Stimulated activated CD4-positive, alpha-beta T cell treated with anti-CD3 and anti-CD28 coated beads, Interleukin-15, amount 100 ng/mL, for 1 hour (primary cell): ENCODE measurements at places on chromosomes 3 and 15.

DNA sequence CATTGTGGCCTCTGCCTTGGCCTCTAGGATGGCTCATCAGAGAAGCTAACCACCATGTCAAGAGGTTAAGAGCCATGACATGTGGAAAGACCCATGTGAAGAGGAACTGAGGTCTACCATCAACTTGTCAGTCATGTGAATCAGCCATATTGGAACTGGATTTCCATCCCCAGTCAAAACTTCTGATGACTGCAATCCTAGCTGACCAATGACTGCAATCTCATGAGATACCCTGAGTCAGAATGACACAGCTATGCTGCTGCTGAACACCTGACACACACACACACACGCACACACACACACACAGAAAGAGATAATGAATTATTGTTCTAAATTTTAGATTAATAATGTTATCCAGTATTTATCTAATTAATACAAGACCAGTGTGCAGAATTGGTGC, 337.5 kb upstream of the LMCD1 start:
- no peak for DNase-seq

- no peak for DNase-seq
Measured at GRCh38 chr3:174153871-174154270, 705.3 kb upstream of the NAALADL2 start.

DNA sequence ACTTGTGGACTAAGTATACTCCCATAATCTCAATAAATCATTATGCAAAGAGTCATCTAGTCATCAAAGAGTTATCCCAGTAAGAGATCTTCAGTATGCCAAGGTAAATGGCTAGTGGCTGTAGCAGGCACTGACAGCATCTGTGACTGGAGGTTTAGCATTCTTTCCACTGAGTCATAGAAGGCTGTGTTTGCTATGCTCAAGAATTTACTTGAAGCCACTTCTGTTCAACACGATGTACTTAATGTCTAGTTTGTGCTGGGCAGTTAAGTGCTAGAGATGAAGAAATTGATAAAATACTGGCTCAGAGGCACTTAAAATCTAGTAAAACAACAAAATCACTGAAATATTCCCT, 13.0 kb downstream of the ZBED2 start:
- no peak for DNase-seq

- DNase-seq, result no peak
Measured at GRCh38 chr3:115697263-115698053, 74.1 kb downstream of the GAP43 start.

DNA sequence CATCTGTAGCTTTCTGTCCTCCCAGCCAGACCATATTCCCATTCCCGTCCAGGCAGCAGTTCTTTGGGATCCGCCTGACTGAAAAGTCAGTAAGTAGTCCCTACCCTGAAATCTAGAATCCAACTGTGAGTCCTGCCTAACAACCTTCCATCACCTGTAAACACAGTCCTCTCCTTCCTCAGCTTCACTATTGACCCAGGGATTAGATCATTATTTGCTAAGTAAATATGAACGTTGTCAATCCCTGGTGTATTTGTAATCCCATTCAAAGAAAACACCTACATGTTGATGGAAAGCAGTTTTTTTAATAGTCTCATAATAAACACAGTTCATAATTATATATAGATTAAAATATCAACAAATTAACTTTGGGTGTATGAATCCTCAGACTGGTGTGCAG, 732 bp downstream of the SAXO2 start:
- DNase-seq, result no peak

DNA sequence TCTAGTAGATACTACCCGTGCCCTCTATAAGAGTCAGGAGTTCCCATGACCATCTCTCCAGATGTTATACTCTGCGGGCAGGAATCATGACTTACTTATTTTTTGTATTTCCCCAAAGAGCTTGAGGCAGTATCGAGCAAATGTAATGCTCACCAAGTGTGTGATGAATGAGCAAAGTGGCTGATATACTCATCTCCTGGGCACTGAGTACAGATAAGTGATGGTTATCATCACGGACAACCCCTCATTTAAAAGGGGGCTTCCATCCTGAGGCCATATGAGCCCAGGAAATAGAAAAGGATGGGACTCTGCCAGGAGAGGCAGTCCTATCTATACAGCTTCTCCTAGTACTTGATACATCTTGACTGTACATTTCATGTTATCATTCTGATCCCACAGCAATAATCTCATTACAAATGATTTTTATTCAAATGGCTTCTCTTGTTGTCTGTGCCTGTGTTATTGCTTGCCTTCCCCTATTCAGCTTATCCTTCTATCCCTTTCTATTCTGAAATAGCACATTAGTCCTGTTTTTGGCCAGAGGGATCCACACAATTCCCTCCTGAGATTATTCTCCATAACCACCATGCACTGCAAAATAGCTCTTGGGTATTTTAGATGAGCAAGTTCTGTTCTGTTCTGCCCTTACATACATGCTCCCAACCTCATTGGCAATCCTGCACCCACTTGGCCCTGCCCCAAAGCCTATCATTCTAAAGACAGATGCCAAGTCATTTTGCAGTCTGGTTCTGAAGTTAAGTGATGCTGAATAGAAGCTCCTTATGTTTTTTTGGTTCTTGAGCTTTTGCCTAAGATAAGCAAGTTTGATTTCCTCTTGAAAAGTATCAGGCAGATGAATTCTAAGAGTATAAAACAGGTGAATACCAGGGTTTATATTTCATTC, 48.0 kb upstream of the MRPL3 start:
- DNase-seq, result no peak

GRCh38 chr3:147411238-147411814, 2.2 kb downstream of the ZIC1 start:
- DNase-seq, result no peak

DNA sequence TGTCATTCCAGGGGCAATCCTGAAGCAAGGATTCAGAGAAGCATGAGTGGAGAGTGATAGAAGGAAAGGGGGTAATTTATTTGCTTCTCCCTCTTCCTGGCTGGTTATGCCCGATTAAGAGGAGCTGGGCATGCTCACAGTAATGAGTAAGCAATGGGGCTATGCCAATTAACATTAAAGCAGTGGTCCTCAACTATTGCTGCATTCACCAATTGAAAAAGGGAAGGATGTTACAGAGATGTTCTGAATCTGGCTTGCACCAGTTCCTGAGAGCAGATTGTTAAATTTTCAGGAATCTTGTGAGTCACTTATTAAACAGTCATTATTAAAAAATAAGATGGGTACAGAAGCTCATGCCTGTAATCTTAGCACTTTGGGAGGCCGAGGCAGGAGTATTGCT, 85.9 kb upstream of the ZBTB20 start:
- no peak for DNase-seq

GRCh38 chr3:125519678-125520562, at the start of gene SNX4:
Gene SNX4, minus strand, starts transcription at chr3:125520202. Its CDS starts 30 bp downstream, at chr3:125520172.
- peak; percentile 69 for DNase-seq

GRCh38 chr15:38470816-38471215, 16.9 kb downstream of the FAM98B start:
- DNase-seq, result no peak

GRCh38 chr15:96331945-96332636, 1.6 kb downstream of the NR2F2 start:
- no peak for DNase-seq

DNA sequence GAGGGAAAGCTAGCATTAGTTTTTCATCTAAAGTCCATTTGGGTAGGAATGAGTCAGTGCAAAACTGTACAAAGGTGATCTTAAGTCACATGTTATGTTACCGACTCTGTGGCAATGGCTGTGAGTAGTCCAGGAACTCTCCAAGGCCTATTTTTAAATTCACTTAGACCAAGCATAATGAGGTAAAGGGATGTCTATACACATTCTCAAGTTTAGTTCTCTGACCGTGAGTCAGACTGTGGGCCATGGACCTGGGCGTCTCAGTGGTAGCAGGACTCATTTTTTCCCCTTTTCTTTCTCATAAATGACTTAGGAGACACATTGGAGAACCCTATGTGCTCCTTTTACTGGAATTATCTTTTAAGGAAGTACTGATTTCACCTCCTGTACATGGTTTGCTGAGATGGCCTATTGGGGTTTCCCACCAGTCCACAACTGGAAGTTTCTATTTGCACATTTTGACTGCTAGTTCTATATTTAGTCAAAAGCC, 488.7 kb upstream of the TPRG1 start:
- no peak for DNase-seq

DNA sequence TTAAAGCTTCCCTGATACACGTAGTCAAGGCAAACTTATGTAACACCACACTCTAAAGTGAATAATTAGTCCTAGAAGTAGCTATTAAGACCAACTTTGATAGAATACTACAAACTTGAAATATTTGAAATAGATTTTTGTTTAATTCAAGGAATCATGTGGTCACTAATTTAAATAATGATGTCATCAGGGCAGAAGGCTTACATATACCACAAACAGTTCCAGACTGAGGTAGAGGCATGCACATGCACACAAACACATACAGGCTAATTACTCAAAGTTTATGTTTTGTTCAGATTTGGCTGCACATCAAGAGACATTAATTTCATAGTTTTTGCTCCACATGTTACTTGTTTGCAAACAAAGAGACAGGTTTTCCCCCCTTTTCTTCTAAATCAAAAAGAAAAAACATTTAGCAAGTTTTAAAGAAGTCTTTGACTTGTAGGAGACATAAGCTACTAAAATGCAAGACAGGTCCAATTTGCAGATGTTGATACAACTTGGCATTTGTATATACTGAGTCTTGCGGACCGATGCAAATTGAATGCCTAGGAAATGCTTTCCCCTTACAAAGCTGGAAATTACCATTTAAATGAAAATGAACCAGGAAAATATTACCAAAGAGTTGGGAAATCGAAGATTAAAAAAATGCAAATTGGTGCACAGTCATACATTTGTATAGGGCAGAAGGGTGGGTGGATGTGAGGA, 594.8 kb downstream of the MAGI1 start:
- DNase-seq, result no peak

GRCh38 chr3:44468572-44469520, 8.6 kb downstream of the ZNF445 start:
- no peak for DNase-seq

- peak; percentile 26 for DNase-seq
Measured at GRCh38 chr15:78422571-78423340, 15.3 kb upstream of the IREB2 start.

GRCh38 chr3:182755308-182755707, 38.0 kb upstream of the ATP11B start:
- DNase-seq, result no peak

DNA sequence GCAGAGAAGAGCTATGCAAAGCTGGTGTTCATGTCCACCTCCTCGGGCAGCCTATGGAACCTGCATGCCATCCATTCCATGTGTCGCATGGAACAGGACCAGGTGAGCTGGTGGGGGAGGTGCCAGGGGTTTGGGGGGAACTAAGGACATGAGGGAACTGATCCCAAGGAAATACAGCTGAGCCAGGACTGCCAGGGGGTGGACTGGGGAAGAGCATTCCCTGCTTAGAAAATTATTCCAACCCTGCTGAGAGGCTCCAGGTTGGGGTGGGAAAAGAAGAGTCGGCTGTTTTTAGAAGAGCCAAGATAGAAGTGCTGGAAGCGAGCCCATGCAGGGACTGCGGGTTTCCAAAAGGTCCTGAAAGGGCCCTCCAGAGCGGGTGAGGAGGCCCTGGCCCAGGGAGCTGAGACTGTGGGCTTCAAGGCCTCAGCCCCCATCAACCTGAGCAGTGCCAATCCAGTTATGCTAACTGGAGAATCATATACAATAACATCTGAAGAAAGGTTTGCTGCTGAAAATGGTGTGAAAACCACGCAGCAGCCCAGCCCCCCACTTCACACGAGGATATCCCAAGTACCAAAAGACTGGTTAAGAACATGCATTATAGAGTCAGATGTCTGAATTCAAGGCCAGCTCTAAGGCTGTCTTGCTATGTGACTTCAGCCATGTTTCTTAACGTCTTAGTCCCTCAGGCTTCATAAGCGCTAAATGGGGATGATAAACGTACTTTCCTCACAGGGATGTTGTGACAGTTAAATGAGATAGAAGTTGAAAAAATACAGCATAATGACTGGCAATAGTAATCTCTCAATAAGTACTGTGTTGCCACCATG, 7.8 kb downstream of the DISP2 start:
- no peak for DNase-seq

- DNase-seq, result no peak
Measured at GRCh38 chr15:60043744-60044435, 39.8 kb downstream of the FOXB1 start.
